ENCODE measurements at places on chromosomes 5 and 9. TPM values are rescaled to one million over a fixed set of nuclear protein-coding genes. Genes with fewer than 3 reads are reported as not detected.
A peak's percentile ranks its signal among the peaks of the same experiment; 100 is the strongest.

DNA sequence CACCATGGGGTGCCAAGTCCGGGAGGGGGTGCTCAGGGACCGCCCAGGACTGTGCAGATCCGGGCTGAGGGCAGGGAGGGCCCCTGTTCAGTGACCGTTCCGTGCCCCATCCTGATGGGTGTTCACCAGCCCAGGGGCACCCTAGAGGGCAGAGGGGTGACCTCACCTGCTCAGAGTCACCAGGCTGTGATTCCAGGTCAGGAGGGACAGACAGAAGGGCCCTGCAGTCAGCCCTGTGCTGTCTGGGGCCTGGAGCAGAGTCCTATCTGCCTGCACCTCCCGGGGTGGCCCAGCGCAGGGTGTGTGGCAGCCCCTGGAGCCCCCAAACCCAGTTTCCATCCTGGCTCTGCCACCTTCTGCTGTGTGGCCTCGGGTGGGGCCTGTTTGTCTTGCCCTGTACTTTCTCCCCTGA, 241.9 kb downstream of the PBX3 start:
- H3K4me3 ChIP-seq, result no peak overlapping the region
- no peaks in the 10 kb centered on the region for H3K36me3 ChIP-seq
- DNase-seq, result no peak
- no peaks in the 10 kb centered on the region for H3K27me3 ChIP-seq
- no peak overlapping the region for H3K27ac ChIP-seq

DNA sequence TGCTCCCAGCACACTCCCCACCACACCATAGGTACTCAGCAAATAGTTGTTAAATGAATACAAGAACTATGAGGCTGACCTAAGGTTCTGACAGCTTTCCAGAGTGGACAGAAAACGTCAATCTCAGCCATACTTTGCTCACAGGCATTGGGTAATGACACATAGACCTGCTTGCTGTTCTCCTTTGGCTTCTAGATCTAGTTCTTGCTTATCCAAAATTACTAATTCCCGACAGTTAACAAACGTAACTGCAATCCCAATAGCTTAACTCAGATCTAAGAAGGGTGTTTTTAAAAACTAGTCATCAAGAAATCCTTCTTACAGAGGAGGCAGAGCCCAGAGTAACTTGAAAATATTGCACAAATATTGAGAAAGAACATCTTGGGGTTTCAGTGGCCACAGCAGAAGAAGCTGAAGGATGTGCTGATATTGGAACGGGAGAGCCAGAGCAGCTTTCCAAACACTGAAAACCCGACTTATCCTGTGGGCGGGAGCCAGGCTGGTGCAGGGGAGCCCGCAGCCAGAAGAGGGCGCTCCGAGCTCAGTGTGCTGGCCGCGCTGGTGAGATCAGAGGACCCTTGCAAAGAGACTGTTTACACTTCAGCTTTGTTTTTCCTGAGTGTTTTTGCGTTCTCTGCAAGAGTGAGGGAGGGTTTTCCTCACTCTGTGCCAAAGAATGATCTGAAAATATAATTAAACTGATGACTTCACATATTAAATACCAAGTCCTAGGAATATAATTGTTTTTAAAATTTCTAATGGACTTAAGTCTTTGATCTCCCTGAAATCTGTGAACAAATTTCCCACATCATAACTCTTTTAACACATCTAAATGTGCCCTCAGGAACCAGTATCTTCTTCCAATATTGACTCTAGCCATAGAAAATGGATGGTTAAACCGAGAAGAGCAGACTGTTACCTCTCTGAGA, 30.3 kb downstream of the FGF1 start:
- no peak overlapping the region for H3K27ac ChIP-seq
- H3K4me3 ChIP-seq, result no peak overlapping the region
- H3K27me3 ChIP-seq, result no peaks in the 10 kb centered on the region
- DNase-seq, result peak; percentile 88

DNA sequence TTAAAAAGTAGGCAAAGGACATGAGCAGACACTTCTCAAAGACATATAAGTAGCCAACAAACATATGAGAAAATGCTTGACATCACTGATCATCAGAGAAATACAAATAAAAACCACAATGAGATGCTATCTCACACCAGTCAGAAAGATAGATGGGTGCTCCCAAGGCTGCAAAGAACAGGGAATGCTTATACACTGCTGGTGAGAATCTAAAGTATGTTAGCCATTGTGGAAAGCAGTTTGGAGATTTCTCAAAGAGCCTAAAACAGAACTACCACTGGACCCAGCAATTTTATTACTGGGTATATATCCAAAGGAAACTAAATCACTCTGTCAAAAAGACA, 154.2 kb downstream of the NDUFS4 start:
- peaks cover 6% of the 10 kb centered on the region for H3K4me1 ChIP-seq
- H3K27ac ChIP-seq, result no peak overlapping the region
- H3K27me3 ChIP-seq, result no peaks in the 10 kb centered on the region

DNA sequence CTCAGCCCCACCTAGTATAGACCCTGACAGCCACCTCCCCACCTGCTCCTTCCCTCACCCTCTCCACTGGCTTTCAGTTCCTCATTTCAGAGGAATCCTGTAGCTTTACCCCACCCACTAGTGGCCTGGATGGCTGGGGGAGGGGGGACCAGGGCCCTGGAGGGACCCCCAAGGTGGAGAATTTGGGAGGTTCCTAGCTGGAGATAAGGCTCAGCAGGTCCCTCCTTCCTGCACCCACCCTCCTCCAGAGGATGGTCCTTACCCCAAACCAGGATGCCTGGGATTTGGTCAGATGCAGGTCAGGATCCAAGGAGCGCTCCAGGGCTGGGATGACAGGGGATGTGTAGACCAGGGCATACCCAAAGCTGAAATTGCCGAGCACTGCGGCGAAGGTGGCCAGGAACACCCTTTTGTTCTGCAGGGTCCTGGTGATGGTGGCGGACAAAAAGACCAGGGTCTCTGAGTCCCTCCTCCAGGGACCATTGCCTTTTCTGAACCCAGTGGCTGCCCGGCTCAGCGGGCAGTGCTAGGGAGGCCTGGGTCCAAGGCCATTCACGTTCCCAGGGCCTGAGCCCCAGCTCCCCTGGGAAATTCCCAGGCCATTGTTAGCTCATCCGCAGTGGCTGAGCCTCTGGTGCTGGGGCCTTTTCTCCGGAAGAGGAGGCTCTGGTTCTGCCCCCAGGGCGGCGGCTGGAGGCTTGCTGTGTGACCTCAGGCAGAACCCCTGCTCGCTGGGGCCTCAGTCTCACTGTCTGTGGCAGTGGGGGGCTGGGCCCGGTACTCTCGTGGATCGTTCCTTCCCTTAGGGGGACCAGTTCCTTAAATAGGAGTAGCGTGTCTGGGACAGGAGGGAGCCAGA, 678 bp downstream of the SLC2A6 start:
- H3K4me1 ChIP-seq, result peaks cover 13% of the 10 kb centered on the region
- peak overlapping the region; percentile 74 for H3K4me3 ChIP-seq
- H3K36me3 ChIP-seq, result peaks cover 3% of the 10 kb centered on the region
- H3K27ac ChIP-seq, result no peak overlapping the region
- DNase-seq, result no peak
- peaks cover 6% of the 10 kb centered on the region for H3K27me3 ChIP-seq

DNA sequence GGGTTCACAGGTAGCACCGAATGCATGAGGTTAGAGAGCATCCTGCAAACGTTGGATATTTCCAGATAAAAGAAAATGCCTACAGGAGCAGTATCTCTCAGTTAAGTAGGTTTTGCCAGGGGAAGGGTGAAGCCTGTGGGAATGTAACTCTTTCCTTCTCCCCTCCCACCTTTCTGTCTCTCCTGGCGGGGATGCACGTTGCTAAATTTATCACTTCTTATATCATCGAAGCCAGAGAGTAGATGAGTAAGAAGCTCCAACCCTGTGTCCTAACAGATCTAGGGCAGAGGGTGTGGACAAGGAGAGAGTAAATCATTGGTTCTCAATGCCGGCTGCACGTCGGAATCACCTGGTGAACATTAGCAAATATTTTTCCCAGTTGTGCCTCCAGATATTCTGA, 457.5 kb downstream of the ENC1 start:
- peaks cover 3% of the 10 kb centered on the region for H3K36me3 ChIP-seq
- no peak overlapping the region for H3K4me3 ChIP-seq
- no peak overlapping the region for H3K27ac ChIP-seq
- no peak for DNase-seq
- no peaks in the 10 kb centered on the region for H3K27me3 ChIP-seq

DNA sequence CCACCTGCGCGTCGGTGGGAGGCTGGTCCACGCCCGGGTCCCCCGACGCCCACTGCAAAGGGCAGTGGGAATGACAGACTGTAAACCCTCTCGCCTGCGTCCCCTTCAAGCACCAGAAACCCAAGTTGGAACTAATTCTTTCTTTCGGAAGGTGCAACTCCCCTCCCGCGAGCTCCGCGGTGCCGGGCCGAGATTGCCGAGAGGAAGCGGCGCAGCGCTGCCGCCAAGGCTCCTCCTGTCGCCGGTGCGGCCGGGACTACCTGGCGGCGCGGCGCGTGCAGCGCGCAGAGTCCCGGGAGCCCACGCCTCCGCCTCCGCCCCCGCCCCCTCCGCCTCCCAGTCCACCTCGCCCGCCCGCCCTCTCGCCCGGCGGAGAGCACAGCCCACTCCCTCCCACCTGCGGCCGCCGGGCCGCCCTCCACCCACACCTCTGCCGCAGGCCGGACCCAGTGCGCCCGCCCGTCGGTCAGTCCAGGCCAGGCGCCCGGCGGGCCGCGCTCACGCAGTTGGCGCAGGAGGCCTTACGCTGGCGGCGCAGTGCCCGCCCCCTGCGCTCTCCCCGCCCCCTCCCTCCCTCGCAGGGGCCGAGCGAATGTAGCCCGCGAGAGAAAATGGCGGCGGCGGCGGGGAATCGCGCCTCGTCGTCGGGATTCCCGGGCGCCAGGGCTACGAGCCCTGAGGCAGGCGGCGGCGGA, at the start of gene MAP3K1:
Gene MAP3K1 (plus strand): TSS at position 587 of the 695 bp plus-strand sequence. CDS start 25 bp downstream, at position 612.
- peaks cover 14% of the 10 kb centered on the region for H3K27me3 ChIP-seq
- DNase-seq, result peak; percentile 73
- no peaks in the 10 kb centered on the region for H3K36me3 ChIP-seq

DNA sequence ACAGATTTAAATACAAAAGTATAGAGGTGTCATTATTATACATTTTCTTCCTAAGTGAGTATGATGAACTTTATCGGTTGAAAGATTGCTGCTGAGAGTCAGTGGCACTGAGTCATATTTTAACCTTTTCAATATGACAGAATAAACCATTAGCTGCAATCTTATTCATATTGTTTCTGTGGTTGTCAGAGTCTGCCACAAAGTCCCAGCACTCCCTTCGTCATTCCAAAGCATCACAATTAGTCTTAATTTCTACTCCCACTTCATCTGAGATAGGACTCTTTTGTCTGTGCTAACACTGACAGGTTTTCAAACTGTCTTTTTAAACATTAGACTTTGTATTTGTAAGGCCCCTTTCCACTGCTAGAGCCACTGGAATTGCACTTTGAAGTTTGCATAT, 656.9 kb downstream of the MTRR start:
- H3K36me3 ChIP-seq, result no peaks in the 10 kb centered on the region
- H3K4me3 ChIP-seq, result no peak overlapping the region
- peaks cover 16% of the 10 kb centered on the region for H3K4me1 ChIP-seq

- no peak for DNase-seq
- peaks cover 29% of the 10 kb centered on the region for H3K4me1 ChIP-seq
- no peak overlapping the region for H3K4me3 ChIP-seq
- H3K36me3 ChIP-seq, result no peaks in the 10 kb centered on the region
- H3K27me3 ChIP-seq, result no peaks in the 10 kb centered on the region
- H3K27ac ChIP-seq, result no peak overlapping the region
These were observed 8.0 kb downstream of the PDCD1LG2 start for GRCh38 chr9:5518171-5518936.

Gene PDCD1LG2
- total RNA-seq, result not detected

Gene MARCOL
- not detected for total RNA-seq

Gene RFESD
- 4.5 TPM for total RNA-seq

Gene EGFLAM
- total RNA-seq, result 1.1 TPM

Gene SLC45A2
- total RNA-seq, result not detected

Gene PCDHGC4
- 5.1 TPM for total RNA-seq

Gene UBTD2
- total RNA-seq, result 25.9 TPM
